ENCODE measurements at places on chromosomes 4 and X. TPM values are rescaled to one million over a fixed set of nuclear protein-coding genes. Genes with fewer than 3 reads are reported as not detected.

DNA sequence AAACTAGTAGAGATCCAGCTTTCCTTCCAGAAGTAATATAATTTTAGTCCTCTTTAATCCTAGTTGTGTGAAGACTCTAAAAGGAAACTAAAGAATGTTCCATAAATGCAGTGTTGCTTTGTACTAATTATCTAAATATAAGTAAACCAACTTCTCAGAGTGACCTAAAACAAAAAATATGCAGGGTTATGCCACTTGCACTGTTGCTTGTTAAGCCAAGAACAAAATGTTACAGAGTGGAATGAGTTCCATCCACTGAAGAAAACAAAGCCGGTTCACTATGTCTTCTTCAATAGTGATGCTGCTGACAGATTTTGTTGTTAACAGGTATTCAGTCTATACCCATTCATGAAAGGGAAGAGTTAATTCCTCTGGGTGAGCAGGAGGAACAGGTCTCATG, 252.0 kb upstream of the DIAPH2 start:
- DNase-seq: no peak

Gene GUCY1B1
- 36.9 TPM for total RNA-seq

DNA sequence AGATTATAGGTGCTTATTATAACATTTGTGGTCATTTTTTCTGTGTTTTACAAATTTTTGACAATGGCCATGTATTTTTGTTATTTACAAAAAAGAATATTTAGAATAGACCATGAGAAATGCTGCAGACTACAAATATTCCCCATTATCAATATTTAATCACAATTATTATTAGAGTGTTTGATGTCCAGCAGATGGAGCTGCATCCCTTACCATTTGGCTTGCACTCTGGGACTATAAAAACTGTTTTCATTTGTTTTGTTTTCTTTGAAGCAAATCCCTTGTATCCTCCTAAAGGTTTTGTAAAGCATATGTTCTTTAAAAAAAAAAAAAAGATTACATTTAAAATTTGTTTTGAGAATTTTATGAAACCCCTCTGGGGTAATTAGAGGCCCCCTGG, 85.6 kb upstream of the CXorf66 start:
- DNase-seq: peak; percentile 13

DNA sequence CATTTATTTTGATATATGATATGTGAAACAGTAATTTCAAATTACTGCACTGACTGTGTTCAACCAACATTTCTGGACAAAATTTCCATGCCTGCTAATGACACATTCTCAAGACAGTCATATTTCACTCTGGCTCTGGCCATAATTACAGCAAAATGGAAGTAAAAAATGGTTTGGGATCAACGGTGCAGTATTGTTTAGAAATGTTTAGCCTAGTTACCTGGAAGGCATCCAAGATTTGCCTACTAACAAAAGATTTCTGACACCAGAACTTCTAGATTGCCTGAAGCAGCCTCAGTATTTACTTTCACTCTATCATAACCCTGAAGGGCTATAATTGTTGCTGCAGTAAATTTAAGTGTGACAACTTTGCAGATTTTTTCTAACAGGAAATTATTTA, 416.3 kb downstream of the PCDH10 start:
- DNase-seq: no peak

Gene MAP3K15
- 2.1 TPM for total RNA-seq

Gene DNAAF6
- total RNA-seq: 4.9 TPM

GRCh38 chrX:127574829-127575228, 477.4 kb downstream of the ACTRT1 start:
- no peak for DNase-seq

Gene WWC2
- 74.2 TPM for total RNA-seq

DNA sequence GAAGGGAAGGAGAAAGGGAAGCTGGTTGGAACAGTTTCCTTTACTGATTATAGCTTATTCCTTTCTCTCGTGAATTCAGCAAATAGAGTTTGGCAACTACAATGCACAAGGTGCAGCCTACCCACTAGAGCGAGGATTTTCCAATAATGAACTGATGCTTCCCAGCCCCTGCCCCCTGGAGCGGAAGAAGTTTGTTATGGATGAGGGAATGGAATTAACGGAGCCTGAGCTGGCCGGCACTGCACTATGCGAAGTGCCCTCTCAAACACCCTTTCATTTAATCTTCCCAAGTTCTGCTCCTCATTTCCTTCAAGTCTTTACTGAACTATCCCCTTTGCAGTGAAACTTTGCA, 42.5 kb upstream of the CBR4 start:
- no peak for DNase-seq

DNA sequence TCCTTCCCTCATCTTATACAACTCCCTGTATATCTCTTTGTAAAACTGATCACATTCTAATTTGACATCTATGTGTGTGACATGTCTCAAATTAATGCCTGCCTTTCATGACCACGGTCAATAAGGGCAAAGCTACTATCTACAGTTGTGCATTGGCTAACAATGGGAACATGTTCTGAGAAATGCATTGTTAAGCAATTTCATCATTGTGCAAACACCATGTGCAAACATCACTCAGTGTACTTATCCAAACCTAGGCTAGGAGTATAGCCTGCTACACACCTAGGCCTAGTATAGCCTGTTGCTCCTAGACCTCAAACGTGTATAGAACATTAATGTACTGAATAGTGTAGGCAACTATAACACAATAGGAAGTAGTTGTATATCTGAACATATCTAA, 95.0 kb downstream of the BANK1 start:
- no peak for DNase-seq

GRCh38 chr4:162685410-162685809, 481.3 kb downstream of the NAF1 start:
- no peak for DNase-seq

- DNase-seq: peak; percentile 82
Measured at GRCh38 chr4:145179281-145179860, 1.0 kb downstream of the OTUD4 start.

DNA sequence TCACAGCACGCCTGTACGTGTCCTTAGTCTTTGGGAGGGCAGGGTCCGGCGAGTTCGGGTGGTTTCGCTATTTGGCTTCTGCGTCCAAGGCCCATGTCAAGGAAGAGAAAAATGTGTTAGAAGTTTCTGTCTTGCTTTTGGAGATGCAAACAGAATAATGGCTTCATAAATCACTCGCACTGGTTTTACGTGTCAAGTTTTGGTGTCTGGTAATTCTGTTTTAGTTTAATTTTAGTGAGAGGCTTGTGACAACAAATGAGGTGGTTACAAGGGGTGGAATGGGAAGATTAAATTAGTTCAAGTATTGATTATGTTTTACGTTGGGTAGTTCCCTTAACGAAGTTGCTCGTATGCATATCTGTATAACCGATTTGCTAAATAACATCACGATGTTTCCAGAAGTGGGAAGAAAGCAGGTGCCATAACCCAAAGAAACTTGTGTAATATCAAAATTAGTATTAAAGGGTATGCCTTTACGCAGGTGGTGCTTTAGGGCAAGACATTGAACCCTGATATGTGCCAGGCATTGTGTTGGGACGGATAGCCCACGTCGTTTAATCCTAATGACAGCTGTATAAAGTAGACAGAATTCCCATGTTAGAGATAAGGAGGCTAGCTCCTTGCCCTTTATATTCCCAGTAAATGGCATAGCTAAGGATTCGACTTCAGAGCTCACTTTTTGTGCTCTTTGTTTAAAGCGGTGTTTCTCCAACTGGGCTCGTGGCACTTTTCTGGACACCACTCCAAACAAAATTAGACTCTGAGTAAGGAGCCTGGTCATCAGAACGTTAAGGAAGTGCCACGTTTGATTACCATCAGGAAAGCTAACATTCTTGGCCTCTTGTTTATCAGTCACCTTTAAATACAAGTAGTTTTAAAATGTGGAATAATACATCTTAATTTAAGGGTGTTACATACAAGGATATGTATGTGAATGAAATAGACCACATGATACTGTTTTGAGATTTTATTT, 843 bp downstream of the RPL34 start:
- no peak for DNase-seq

DNA sequence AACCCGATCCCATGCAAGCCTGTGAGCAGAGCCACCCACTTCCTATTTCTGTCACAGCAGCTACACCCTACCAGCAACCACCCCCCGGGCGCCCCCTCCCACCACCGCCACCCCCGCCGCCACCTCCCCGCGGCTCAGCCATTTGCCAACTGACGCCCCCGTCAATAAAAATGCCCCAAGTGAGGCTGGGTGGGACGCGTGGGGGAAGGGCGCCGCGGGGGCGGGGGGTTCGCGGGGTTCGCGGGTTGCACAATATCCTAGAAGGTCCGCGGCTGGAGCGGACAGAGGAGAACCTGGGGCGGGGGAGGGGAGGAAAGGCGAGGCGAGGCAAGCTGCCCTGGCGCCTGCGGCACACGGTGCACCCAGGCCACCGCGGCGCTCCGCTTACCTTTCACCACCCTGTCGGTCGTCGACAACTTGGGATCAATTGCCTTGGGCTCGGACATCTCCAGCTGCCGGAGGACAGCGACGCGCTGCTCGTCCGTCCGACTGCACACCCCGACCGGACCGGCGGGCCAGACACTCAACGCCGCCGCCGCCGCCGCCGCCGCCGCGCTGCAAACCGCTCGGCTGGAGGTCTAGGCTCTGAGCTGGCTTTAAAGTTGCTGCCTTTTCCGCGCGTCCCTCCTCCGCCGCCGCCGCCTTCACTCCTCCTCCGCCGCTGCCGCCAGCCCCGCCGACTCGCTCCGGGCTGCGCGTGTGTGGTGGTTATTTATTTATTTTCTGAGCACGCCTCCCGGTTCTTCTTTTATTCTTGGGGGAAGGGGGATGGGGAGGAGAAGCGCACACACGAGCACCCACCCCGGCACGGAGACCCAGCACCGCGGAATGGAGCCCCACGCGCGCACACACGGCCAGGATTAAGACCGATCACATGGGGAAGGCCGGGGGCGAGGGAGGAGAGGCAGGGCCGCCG, 717 bp downstream of the PPP3CA start:
- peak; percentile 82 for DNase-seq

Gene PCDH7
- 57.6 TPM for total RNA-seq

GRCh38 chr4:164606478-164606877, 147.5 kb upstream of the SMIM31 start:
- DNase-seq: no peak

Gene OR13H1
- total RNA-seq: not detected

GRCh38 chrX:38860106-38861013, 59.1 kb downstream of the MID1IP1 start:
- no peak for DNase-seq

DNA sequence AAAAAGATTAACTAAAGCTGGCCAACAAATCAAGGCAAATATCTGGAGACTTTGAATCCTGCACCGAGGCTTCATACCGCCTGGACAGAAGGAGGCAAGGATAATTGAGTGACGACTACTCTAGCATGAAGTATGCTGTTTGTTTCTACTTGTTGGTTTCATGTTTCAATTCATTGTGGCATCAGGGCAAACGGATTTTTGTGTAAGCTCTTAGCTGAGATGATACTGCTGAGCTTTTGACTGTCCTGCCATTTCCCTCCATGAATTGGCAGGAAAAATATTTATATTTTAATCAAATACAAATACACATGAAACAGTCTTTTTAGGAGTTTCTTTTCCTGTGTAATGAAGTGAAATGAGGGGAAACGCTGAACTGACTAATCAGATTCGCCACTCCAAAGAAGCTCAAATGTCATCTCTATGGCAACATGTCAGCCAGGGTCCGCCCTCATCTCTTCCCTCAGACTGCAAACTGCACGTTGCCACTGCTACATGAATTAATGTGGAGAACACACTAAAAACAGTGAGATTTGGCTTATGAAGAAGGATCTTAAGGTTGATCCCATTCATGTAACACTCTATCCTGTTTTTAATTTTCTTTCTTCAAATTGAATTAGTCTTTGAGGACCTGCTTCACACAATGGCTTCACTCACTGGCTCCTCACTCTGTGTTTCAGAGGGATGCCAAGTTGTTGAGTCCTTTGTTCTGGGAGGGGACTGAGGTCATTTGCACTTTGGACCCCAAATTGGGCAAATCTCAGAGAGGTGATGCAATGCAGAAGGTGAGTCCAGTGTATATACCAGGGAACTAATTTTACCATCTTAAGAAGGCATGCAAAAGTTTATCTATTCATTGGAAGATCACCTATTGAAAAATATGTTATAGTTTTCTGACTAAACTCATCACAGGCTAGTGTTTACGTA, 149.6 kb upstream of the MID1 start:
- DNase-seq: peak; percentile 45

DNA sequence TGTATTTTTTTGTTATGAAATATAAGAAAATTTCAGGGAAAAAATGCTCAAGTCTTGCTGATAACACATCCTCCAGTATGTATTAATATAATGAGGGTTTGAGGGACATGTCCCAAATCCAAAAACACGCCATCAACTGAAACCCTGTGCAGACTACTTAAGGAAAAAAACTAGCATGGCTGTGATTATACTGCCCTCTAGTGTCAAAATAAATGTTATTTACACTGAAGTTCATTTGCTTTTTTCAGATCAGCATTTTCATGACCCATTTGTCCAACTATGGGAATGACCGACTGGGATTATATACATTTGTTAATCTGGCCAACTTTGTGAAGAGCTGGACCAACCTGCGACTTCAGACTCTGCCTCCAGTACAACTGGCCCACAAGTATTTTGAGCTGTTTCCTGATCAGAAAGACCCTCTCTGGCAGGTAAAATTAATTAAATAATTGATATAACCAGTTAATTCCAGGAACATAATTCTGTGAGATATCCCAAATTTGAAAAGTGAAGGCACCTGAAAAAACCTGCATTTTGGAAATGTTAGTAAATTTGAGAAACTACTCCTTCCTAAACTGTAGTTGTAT, 128.5 kb downstream of the PRSS12 start:
- no peak for DNase-seq

GRCh38 chr4:93731456-93731855, 97.1 kb upstream of the ATOH1 start:
- peak; percentile 28 for DNase-seq

DNA sequence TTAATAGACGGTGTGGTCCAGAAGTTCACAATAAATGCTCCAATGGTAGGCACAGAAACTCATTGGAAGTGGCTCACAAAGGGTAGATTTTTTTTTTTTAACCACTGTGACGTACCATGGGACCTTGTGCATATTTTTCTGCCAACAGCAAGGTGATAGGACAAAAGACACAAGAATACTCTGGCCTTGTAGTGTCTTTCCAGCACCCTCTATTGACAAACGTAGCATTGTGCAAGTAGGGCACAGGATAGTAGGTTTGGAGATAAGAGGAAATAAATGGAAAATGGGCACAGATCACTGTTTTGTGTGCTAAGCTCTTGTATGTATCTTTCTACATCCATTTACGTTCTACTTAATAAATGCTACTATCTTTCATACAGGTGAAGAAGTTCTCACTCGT, 2054.9 kb downstream of the PCDH7 start:
- no peak for DNase-seq

- DNase-seq: no peak
Measured at GRCh38 chrX:109357706-109358105, 124.2 kb downstream of the GUCY2F start.
